ENCODE measurements at places on chromosomes 16 and 17. TPM values are rescaled to one million over a fixed set of nuclear protein-coding genes. Genes with fewer than 3 reads are reported as not detected.

DNA sequence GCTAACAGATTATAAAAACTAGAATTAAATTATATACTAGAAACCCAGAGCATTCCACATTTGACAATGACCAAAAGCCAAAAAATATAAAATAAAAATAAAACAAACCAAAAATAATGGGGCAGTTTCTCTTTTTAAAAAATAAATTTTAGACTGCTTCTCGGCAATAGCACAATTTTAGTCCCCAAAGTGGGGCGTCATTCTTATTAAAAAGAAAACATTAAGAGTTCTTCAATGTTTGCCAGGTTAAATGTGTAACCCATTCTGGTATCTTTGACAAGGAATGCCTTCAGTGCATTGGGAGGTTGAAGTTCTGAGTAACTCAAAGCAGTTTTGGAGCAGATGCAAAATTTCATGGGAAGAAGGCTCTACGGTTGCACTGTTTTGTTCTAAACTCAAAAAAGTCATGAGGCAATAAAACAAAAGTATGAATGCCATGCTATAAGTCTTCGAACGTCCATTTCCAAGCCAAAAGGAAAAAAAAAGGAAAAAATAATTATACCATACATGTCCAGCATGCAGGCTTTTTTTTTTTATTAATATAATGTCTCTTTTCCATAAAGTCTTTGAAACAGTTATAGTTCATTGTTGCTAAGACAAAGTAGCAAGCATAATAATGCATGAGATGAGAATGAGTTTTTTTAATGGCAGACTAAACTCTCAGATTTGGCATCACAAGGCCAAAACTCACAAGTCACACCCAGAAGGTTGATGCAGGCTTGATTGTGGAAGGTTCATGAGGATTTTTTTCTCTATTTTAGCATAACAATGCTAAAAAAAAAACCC is 3.1 kb downstream of the MAF start:
- no peak for DNase-seq

GRCh38 chr16:89711601-89712273 is 9.0 kb downstream of the VPS9D1 start:
- DNase-seq: no peak

GRCh38 chr17:82388223-82388921 is 16.8 kb downstream of the UTS2R start:
- no peak for DNase-seq

- DNase-seq: no peak
Observed at GRCh38 chr16:733382-734207, 6.7 kb downstream of the HAGHL start.

GRCh38 chr17:7956228-7956965 is 24.4 kb downstream of the CNTROB start:
- DNase-seq: no peak

Gene CCP110
- 12.7 TPM for total RNA-seq

- DNase-seq: peak; percentile 62
Observed at GRCh38 chr17:17071531-17072360, 29.5 kb downstream of the MPRIP start.

Gene TMEM114
- not detected for total RNA-seq

DNA sequence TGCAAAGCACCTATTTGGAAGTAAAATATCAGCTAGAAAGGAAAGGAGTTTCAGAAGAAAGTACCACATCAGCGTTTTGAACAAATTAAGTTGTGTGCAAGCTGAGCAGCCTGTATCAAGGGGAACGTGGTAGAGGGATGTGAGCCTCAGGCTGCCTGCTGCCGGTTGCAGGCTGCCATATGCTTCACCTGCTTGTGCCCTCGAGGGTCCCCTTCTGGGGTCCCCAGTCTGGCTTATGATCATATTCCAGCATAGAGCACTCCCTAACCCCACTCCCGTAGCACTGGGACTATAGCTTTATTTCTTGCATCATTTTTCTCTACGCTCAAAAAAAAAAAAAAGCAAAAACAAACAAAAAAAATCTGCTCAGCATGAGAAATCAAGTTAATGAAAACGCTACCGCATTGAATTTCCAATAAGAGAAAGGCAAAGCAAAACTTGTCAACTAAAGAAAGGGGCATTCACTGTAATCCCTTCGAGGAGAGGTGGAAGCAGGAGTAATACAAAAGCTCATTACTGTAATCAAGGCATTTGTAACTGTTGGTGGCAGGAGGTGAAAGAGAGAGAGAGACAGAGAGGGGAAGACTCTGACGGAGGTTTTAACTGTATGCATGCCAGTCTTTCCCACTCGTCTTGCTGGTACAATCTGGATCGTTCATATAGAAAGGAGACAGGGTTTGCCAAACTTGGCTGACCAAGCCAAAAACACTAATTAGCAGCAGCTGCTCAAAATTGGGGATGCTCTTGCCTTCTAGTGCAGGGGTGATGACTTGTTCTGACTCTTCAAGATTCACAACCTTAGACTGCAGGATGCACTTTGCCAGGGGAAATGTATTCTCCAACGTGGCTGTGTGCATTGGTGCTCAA is 258.2 kb upstream of the HSBP1 start:
- no peak for DNase-seq

DNA sequence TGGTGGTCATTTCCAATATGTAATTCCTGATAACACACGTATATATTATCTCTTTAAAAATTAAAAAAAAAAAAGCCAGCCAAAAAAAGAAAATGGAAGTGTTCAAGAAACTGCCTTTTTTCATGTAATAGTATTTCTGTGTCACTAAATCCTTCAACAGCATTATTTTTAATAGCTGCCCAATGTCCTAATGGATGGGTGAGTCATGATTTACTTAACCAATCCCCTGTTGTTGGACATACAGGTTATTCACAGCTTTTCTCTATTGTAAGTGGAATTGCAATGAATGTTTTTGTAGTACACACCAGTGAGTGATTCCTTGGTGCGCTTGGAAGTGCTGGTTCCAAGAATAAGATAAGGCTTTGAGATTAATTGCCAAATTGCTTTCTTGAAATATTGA is 124.9 kb downstream of the WWOX start:
- DNase-seq: no peak

Gene WWP2
- 43.0 TPM for total RNA-seq

Gene CSH1
- total RNA-seq: not detected

DNA sequence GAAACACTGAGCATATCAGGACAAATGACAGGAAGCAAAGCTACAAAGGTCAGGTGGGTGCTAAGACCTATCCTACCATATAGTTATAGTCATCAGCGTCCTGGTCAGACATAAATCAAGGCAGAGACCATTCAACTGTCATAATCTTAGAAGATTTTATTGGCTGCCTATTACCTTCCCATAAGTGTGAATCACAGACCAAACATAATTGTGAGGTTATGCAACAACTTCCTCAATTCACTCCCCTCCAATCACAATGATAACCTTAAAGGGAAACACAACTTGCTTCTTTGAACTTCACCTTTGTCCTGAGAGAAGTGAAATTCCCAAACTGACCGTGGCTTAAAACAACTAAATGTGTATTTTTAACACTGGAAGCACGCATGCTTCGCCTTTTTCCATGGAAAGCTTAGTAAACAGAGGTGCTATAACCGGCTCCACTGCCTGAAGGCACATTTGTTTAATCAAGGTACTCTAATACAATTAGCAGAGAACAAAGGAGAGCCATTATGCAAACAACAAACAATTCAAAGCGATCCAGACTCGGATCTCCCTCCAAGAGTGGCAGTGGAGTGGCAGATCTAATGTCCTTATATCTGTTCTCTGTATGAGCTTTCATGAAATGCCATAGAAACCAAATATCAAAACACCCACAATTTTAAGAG is 84.9 kb downstream of the TMEM114 start:
- no peak for DNase-seq

Gene LITAFD
- not detected for total RNA-seq

- peak; percentile 92 for DNase-seq
Observed at GRCh38 chr16:57479976-57480753, 6.1 kb downstream of the DOK4 start.

Gene UTS2R
- total RNA-seq: not detected
